ENCODE measurements at places on chromosomes 2 and 18.

GRCh38 chr2:236835307-236836024 lies 250.2 kb upstream of the COPS8 start:
- no peak for ATAC-seq

DNA sequence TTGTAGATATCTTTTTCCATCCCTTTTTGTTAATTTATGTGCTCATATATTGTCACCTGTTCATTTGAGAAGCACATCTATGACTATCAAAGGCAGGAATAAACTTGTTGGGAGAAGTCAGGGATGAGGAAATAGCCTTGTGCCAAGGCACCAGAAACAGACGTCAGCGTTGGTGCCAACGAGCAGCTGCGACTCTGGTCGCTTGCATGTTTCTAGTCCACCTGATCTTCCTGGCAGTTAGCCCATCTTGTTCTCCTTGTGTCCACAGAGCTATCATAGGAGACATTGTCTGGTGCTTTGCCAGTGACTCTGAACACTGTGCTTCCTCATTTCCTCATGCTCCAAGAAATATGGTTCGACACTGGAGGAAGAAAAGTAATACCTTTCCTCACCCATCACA lies 374.4 kb downstream of the PTPRM start:
- ATAC-seq = peak; percentile 78

DNA sequence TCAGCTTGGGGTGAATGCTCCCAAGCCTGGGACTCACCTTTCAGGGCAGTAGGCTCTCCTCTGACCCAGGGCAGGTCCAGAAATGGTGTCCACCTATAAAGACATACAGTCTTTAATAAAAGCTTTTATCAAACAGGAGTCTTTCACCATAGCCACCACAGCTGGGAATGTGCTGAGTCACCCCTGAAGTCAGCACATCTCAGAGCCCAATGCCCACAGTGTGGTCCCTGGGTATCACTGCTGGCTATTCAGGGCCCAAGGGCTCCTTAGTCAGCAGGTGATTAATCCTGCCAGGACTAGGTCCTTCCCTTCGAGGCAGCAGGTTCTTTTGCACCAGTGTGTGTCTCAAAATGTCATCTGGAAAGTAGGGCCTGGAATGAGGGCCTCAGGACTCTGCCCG lies 181.9 kb downstream of the MEMO1 start:
- ATAC-seq = peak; percentile 56

GRCh38 chr18:34913837-34914661 lies 127.2 kb upstream of the MAPRE2 start:
- ATAC-seq = no peak

DNA sequence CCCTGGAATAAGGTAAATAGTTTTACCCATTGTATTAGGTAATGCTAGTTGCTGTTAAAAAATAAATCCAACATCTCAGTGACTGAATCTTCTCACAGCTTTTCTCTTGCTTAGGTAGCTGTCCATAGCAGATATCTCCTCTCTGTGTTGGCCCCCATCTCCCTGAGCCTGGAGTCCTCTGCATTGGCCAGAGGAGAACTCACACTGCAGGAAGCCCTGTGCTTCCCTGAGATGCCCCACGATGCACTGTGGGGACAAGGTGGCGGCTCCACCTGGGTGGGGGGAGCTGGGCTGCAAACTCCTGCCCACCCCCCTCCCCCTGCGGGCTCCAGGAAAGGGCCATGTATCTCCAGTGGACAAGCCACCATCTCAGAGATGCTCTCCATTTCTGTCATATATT lies 80.4 kb upstream of the SALL3 start:
- ATAC-seq = no peak

DNA sequence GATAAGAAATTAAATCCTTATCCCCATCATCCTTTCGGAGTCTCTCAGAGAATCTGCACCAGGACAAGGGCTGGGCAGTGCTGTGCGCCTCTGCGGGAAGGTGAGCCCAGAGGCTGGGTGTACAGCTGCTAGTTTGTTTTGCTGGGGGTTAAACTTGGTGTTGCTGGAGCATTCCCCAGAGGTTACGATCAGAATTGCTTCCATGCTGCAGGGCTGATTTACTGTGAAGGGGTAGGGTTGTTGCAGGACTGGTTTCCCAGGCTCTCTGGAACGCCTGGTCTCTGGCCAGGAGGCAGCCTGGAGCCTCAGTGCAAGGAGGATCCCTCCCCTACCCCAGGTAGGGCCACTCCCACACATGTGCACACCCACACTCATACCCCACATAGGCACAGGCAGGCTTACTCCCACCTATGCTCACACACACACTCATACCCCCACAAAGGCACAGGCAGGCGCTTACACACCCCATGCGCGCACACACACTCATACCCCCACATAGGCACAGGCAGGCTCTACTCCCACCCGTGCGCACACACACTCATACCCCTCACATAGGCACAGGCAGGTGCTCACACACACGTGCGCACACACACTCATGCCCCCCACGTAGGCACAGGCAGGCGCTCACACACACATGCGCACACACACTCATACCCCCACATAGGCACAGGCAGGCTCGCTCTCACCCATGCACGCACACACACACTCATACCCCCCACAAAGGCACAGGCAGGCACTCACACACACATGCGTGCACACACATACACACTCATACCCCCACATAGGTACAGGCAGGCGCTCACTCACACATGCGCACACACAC lies 11.3 kb downstream of the CNNM4 start:
- ATAC-seq = peak; percentile 87

DNA sequence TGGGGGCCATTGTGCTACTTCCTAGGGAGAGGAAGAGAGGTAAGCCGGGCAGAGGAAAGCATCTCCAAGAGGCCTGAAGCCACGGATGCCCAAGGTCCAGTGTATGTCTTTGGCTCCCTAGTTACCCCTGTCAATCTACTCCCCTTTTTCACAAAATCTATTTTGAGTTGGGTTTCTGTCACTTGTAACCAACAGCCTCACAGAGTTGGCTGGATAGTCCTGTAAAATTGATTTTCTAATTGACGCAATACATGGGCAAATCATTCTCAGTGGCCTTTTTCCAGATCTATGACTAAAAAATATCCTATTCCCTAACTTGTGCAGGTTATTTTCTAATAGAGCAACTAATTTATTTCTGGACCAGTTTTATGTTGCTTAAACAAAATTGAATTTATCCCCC lies 168.4 kb downstream of the IRS1 start:
- ATAC-seq = no peak

DNA sequence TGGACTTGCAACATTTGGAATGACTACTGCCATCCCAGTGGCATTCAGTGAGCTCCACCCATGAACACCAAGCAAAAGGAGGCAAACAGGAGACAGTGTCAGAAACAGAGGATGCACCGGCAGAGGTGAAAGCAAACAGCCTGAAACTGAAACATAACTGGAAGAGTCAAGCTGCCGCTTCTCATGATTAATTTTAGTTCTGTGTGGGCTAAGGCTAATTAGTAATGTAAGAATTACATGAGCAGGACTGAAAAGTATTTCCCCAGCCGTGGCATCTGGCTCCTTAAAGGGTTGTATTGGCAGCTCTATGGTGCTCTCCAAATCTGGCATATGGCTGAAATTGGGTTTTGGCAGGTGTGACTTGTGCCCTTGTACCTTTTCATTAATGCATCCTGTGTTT lies 1108.1 kb downstream of the TSN start:
- no peak for ATAC-seq

DNA sequence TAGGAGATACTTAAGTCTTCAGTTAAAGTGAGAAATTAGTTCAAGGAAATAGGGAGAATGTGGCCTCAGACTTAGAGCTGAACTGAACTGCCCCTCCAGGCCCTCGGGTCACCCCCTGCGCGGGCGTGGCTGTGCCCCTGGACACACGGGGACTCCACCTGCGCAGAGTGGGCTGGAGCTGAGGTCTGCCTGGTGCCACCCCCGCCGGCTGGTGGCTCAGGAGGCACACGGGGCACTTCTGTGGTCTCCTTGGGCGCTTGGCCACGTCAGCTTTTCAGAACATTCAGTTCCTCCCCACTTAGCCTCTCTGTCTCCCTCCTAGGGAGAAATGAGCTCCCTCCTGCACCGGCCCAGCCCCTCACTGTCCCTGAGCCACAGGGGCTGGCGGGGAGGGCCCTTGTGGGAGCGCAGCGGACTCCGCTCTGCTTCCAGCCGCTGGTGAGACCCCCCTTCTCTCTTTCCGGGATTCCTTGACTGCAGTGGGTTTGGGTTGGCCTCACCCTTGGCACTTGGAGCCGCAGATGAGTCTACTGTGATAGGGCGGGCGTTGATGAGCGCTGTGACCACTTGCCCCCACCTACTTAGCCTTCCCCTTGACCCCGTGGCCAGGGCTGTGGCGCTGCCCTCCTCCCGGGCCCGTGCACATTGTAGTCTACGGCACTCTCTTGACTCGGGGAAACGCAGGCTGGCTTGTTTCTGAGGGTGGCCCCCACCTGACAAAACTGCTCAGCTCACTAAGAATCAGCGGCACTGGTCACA lies 18.2 kb upstream of the PDIA6 start:
- no peak for ATAC-seq

- peak; percentile 21 for ATAC-seq
These were observed 40.5 kb upstream of the POLE4 start for GRCh38 chr2:74917702-74918619.

- ATAC-seq = no peak
These were observed 46.7 kb downstream of the LDLRAD4 start for GRCh38 chr18:13265008-13265910.

- no peak for ATAC-seq
These were observed 136.0 kb downstream of the ZNF804A start for GRCh38 chr2:184734338-184734737.

- peak; percentile 66 for ATAC-seq
These were observed 54.8 kb upstream of the CREB1 start for GRCh38 chr2:207474863-207475485.

Measured in esophagus mucosa (tissue), 1 donor.